ENCODE measurements at places on chromosomes 16 and 17. TPM values are rescaled to one million over a fixed set of nuclear protein-coding genes. Genes with fewer than 3 reads are reported as not detected.

The TPPP3 gene
- 183 TPM for total RNA-seq

DNA sequence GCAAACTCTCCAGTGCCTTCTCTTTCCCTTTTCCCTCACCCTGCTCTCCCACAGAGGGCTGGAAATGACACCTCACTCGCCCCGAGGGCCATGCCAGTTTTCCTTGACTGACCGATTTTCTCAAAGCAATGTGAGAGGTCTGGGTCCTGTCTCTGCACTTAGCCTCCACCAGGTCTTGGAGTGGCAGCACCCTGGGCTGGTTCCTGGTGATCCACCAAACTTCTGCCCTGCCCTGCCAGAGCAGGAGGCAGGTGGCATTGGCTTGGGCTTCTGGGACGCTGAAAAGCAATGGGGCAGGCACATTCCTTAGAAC, 97.5 kb downstream of the RAB11FIP4 start:
- DNase-seq = no peak

The HLF gene
- 9.9 TPM for total RNA-seq

GRCh38 chr16:81216706-81217105, 21.8 kb upstream of the BCO1 start:
- no peak for DNase-seq

Data from lung (tissue), 17 donors.